ENCODE measurements at places on chromosomes 5 and 9. TPM values are rescaled to one million over a fixed set of nuclear protein-coding genes. Genes with fewer than 3 reads are reported as not detected.

Gene FIBCD1
- total RNA-seq: 4.9 TPM

- H3K4me3 ChIP-seq: no peak overlapping the region
- DNase-seq: no peak
- H3K4me1 ChIP-seq: no peaks in the 10 kb centered on the region
- no peak overlapping the region for H3K27ac ChIP-seq
- H3K36me3 ChIP-seq: no peaks in the 10 kb centered on the region
These were observed 63.3 kb downstream of the CARTPT start for GRCh38 chr5:71782393-71782770.

DNA sequence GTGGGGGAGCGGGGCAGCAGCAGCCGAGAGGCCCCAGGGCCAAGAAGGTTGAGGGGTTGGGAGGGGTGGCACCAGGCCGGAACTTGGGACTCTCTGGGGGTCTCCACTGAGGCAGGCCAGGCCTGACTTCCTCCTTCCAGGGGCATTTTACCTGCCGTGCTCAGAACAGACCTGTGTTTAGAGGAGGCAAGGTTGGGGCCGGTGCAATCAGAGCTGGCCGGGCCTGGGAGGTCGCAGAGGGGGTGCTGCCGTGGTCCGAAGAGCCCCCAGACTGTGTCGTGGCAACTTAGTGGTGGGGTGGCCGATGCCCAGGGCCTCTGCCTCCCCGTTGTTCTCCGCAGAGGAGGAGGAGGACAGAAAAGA, 21.8 kb downstream of the GLT6D1 start:
- H3K27me3 ChIP-seq: no peaks in the 10 kb centered on the region
- no peaks in the 10 kb centered on the region for H3K36me3 ChIP-seq
- no peak overlapping the region for H3K27ac ChIP-seq
- DNase-seq: peak; percentile 51
- H3K4me3 ChIP-seq: no peak overlapping the region
- H3K4me1 ChIP-seq: no peaks in the 10 kb centered on the region

Gene TRAPPC13
- total RNA-seq: 24.1 TPM

Gene CA9
- total RNA-seq: not detected

DNA sequence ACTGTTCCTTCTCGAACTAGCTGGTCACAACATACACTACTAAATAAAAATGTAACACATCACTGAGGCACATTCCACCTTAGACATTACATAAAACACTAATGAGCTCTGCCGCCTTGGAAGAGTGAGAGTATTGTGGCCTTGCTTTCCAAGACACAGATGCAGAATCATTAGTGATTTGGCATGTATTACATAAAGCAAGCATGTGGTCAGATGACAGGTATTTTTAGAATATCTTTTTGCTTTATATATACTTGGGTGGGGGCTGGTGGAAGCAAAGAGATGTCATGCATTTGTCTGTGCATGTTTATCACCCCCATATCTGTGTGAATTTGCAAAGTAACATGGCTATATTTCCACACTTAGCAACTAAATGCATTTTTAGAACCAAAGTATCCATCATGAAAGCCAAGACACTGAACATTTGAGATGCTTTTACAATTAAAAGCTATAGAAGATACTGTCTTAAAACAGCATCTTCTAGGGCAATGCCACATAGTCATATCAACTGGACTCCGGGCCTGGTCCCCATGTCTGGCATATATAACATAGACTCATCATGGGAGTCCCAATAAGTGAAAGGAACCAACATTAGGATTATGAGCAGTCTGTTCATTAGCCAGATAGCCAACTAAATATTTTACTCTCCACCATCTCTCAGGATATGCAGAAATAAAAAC, 213.5 kb downstream of the MEF2C start:
- H3K4me1 ChIP-seq: peaks cover 22% of the 10 kb centered on the region
- no peak overlapping the region for H3K4me3 ChIP-seq
- H3K36me3 ChIP-seq: no peaks in the 10 kb centered on the region
- H3K27ac ChIP-seq: no peak overlapping the region
- peaks cover 57% of the 10 kb centered on the region for H3K27me3 ChIP-seq
- DNase-seq: no peak

Gene GPX3
- 991 TPM for total RNA-seq

Gene SHB
- total RNA-seq: 46.9 TPM

DNA sequence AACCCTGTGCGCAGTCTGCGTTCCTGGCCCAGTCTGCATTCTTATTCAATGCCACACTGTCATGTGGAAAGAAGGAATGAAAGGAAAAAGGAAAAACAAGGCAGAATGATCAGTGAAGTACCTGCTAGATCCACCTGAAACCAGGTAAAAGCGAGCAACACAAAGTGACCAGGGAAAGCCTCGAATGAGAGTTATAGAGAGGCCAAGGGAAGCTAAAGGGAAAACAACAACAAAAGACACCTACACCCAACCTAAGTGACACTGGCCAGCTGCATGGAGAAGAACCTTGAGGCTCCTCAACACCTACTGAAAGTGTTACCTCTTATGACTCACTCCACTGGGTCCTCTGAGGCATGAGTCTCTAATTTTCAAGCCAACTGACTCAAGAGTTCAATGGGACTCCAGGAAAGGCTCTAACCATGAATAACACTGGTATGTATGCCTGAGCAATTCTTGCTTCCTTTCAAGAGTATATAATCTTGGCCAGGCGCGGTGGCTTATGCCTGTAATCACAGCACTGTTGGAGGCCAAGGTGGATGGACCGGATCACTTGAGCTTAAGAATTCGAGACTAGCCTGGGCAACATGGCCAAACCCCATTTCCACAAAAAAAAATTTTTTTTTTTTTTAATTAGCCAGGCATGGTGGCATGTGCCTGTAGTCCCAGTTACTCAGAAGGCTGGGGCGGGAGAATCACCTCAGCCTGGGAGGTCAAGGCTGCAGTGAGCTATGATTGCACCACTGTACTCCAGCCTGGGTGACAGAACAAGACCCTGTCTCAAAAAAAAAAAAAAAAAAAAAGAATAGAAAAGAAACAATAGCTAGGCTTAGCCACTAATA, 29.0 kb downstream of the MTMR12 start:
- H3K27ac ChIP-seq: no peak overlapping the region
- H3K27me3 ChIP-seq: no peaks in the 10 kb centered on the region
- H3K36me3 ChIP-seq: no peaks in the 10 kb centered on the region
- no peak overlapping the region for H3K4me3 ChIP-seq
- H3K4me1 ChIP-seq: peaks cover 4% of the 10 kb centered on the region
- peak; percentile 30 for DNase-seq

DNA sequence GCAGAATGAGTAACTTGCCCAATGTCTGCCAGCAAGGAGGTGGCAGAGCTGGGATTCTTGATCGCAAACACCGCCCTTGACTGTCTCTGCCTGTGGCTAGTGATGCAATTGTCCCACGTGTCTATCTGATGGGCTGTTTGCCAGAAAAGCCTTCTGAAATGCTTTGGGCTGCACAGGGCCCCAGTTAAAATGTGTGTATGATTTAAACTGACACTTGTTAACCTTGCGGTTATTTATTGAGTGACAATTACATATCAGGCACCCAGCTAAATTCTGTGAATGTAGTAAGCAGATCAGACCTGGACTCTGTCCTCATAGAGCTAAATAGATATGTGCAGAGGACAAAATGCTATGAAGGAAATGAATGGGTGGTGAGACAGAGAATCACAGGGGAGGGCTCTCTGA, 11.6 kb upstream of the IL12B start:
- no peaks in the 10 kb centered on the region for H3K27me3 ChIP-seq
- H3K36me3 ChIP-seq: no peaks in the 10 kb centered on the region
- no peak overlapping the region for H3K27ac ChIP-seq
- no peak overlapping the region for H3K4me3 ChIP-seq
- DNase-seq: no peak

Gene IFNK
- not detected for total RNA-seq

DNA sequence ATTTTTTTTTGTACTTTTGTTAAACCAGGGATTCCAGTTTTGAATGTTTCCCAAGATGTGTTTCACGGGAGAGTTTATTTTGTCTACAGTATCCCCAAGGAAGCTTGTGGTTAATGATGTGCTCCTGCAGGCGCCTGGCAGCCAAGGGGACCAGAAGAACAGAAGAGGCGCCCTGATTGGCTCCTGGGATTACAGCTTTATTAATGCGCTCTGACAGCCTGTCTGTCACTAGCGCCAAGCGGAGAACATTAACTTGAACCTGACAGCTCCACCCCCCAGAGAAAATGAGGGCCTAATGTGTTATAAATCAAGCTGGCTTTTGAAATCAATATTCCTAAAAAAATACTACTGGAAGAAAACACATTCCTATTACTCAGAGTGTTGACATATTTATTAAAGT, 5.0 kb upstream of the FBXL7 start:
- H3K4me3 ChIP-seq: no peak overlapping the region
- no peaks in the 10 kb centered on the region for H3K36me3 ChIP-seq
- H3K27ac ChIP-seq: no peak overlapping the region
- DNase-seq: no peak
- no peaks in the 10 kb centered on the region for H3K27me3 ChIP-seq

DNA sequence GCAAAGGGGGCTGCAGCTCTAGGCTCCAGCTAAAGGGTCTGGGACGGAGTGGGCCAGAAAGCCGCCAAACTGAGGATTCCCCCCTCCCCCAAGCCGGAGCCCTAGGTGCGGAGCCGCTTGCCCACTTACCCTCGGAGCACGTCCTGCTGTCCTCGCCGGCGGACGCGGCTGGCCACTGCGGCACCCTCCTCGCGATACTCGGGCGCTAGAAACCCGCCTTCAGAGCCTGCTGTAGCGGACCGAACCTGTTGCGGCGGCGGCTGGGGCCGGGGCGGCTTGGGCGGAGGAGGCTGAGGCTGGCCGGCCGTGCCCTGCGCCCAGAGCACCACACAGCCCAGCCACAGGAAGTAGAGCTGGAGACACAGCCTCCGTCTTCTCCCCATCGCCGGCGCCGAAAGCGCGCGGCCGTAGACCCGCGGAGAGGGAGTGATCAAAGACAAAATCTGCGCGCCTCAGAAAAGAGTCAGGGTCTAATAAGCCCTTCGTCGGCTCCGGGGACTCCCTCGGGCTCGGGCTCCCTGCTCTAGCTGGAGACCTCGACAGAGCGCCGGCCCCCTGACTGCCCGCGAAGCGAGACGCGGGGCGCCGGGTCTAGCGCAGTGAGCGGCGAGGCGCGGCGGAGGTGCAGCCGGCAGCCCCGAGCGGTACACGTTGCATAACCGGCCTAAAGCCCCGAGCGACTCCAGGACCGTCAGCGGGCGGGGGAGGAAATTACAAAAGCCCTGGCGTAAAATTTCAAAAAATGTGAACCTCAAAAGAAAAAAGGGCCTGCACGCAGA, 635 bp downstream of the FBN2 start:
- no peaks in the 10 kb centered on the region for H3K36me3 ChIP-seq
- peak overlapping the region; percentile 8 for H3K4me3 ChIP-seq

Gene EDIL3
- 40.1 TPM for total RNA-seq

Gene TNC
- 16.1 TPM for total RNA-seq

GRCh38 chr5:88539693-88540365, 271.2 kb upstream of the TMEM161B start:
- DNase-seq: no peak
- H3K27ac ChIP-seq: no peak overlapping the region
- no peaks in the 10 kb centered on the region for H3K4me1 ChIP-seq
- H3K36me3 ChIP-seq: no peaks in the 10 kb centered on the region

Gene PMPCA
- 46.8 TPM for total RNA-seq

- H3K4me1 ChIP-seq: peaks cover 4% of the 10 kb centered on the region
- peak overlapping the region; percentile 64 for H3K27ac ChIP-seq
- no peaks in the 10 kb centered on the region for H3K36me3 ChIP-seq
- no peak overlapping the region for H3K4me3 ChIP-seq
- no peaks in the 10 kb centered on the region for H3K27me3 ChIP-seq
These were observed 171.6 kb downstream of the FAM174A start for GRCh38 chr5:100706776-100707175.

DNA sequence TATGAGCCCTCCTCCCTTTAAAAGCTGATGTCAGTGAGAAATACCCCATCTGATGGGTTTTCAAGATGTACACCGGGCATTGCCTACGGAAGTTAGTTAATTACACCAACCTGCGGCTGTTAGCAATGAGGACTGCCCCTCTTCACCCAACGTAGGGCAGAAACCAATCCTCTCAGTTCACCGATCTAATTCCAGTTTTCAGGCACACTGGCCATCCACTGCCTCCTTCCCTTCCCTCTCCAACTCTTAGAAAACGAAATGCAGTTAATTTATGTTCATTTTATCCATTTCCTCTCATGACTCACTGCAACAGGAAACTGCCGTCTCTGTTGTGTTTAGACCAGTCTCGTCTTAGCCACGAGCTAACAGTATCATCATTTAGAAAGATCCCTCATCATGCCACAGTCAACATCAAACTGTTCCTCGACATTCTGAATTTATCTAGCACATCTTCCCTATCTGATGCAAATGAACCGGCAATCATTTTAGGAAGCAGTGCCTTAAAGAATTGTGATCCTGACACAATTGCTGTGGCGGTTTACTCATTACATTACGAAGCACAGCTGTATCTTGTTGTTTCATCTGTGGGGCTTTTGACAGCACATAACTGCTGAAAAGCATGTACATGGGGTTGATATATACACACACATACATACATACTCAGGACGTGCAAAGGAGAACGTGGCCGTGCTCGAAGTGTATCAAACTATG, 168.6 kb downstream of the EFNA5 start:
- no peak overlapping the region for H3K4me3 ChIP-seq
- no peak for DNase-seq
- H3K36me3 ChIP-seq: no peaks in the 10 kb centered on the region
- no peak overlapping the region for H3K27ac ChIP-seq
- no peaks in the 10 kb centered on the region for H3K4me1 ChIP-seq
- H3K27me3 ChIP-seq: no peaks in the 10 kb centered on the region

DNA sequence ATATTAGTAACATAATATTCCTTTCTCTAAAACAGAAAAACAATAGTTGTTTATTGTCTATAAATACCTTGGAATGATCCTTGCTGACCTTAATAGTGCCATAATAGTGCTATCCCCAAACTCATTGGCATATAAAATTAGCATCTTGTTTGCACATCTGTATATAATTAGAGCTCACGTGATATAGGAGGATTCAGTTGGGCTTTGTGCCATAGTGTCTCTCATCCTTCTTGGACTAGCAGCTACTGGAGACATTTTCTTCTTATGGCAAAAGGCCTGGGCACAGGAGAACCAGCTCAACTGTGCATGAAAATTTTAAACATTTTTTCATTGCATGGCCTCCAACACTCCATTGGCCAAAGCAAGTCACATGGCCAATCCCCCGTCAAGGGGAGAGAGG, 342.5 kb downstream of the SPATA31D1 start:
- H3K27ac ChIP-seq: no peak overlapping the region
- H3K4me3 ChIP-seq: no peak overlapping the region
- H3K27me3 ChIP-seq: no peaks in the 10 kb centered on the region
- no peaks in the 10 kb centered on the region for H3K36me3 ChIP-seq
- H3K4me1 ChIP-seq: no peaks in the 10 kb centered on the region

- H3K4me1 ChIP-seq: no peaks in the 10 kb centered on the region
- no peak for DNase-seq
- H3K4me3 ChIP-seq: no peak overlapping the region
- H3K27me3 ChIP-seq: no peaks in the 10 kb centered on the region
These were observed 407.4 kb downstream of the ENC1 start for GRCh38 chr5:74233091-74233490.

Gene NOL8
- total RNA-seq: 22.1 TPM

GRCh38 chr5:21391506-21391905, 1403.5 kb upstream of the CDH18 start:
- H3K4me3 ChIP-seq: no peak overlapping the region
- no peaks in the 10 kb centered on the region for H3K36me3 ChIP-seq
- H3K4me1 ChIP-seq: no peaks in the 10 kb centered on the region
- no peak for DNase-seq
- no peak overlapping the region for H3K27ac ChIP-seq
